ENCODE measurements at places on chromosomes 3 and 15. TPM values are rescaled to one million over a fixed set of nuclear protein-coding genes. Genes with fewer than 3 reads are reported as not detected.

The UNC13C gene
- total RNA-seq: not detected

The UROC1 gene
- total RNA-seq: not detected

The INSYN1 gene
- total RNA-seq: 1.3 TPM

The ADPRH gene
- 3.0 TPM for total RNA-seq

The CPLX3 gene
- not detected for total RNA-seq

The CHST13 gene
- not detected for total RNA-seq

The PLD1 gene
- total RNA-seq: 96.2 TPM

The WDR93 gene
- total RNA-seq: 0.66 TPM

The SLC24A5 gene
- total RNA-seq: not detected

The ROPN1B gene
- total RNA-seq: not detected

The TMC3 gene
- not detected for total RNA-seq

Measured in body of pancreas (tissue), 4 donors.